Cardiac fibroblast (primary cell): ENCODE measurements at places on chromosomes 2 and 18.

DNA sequence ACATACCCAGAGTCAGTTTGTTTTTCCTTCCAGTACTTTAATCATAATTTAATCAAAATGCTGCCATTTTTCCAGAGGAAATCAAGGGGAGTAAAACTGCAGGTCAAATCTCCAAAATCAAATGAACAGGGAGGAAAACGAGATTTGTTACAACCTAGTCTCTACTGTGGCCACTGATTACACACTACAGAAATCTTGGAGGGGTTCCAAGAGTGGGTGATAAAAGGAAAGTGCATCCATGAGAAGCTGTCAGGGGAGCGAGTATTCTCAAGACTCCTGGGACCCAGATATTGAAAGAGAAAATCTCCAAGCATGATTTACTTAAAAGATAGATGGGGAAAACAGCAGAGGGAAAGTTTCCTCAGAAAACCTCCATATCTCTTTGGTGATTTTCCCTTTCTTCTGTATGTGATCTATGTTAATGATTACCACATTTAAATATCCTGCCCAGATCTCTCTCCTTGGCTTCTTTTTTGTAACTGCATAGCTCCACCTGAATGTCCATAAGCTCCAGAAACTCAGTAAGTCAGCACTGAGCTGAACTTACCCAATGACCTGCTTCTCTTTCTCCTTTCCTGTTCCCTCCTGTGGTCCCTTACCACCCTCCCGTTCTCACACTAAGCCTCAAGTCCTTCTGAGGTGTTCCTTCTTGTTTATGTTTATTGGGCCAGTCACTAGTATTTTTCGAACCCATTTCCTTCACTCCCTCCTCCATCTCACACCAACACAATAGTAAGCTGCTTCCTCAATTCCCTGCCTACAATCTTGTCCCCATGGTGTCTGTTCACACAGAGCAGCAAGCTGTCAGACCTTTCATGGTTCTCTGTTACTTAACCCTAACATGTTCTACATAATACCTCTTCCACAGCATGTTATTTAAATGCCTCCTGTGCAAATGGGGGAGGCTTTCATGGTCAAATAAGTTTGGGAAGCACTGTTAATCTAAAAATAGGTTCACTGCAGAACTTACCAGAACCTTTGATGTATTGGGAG lies 73.9 kb upstream of the TWSG1 start:
- peak; percentile 10 for DNase-seq

- DNase-seq, result no peak
These were observed 1.5 kb downstream of the SOWAHC start for GRCh38 chr2:109615637-109616144.

DNA sequence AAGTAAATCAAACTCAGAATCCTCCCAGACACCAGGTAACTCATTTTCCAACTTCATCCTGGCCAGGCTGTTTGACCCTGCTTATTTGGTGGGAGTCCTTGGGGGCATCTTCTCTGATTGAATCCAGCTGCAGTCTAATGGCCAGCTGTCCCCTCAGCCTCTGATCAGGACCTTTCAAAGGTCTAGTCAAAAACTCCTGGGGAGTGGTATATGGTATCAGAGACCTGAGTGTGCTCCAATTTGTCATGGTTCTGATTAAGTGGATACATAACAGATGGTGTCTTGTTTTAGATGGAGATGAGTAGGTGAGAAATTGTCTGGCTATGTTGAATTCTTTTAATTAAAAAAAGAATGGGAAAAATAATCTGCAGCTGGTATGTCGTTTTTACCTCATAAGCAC lies 842.6 kb upstream of the ACVR2A start:
- no peak for DNase-seq

DNA sequence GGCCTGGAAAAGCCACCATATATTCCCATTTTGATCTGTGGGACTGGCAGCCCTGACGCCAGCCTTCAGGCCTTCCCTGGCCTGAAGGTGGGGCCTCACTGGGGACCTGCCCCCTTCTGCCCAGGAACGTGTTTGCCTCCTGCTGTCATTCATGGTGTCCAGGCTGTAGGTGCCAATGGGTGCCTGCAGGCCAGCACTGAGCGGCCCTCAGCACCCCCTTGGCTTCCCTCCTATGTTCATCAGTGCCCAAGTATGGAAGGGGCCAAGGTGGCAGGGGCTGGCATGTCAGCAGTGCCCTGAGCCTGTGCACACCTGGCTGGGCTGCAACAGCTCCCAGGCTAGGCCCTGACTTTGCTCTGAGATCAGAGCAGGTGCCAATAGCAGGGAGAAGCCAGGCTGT lies 800.3 kb upstream of the RAB6C start:
- DNase-seq, result no peak

DNA sequence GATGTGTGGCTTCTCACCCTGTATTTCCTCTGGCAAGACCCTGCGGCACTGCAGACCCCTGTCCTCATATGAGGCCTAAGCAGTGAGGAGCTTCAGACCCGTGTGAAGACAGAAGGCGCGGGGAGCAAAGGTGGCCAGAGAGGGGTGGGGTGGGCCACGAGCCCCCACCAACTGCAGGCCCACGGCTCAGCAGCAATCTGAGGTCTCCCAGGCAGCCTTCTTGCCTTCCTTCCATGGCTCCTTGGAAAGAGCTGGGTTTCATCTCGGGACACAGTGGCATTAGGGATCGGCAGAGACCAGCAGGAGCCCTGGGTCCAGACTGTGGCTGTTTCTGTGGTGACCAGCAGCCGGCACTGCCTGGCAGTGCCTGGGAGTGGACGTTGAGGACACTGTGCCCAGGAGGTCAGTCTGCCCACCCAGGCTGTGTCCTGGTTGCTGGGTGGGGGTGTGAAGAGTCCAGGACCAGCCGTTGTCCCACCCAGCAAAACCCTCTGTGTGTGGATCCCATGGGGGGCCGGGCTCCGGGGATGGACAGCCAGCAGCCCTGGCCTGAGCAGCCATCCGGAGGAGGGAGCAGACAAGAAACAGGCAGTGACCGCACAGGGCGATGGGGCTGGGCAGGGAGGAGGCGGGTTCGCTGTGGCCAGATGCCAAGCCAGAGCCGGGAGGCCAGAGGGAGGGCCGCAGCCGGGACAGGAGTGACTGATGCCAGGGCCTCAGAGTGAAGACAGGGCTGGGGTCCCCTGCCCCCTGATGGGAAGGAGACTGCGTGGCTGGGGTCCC lies 73.8 kb downstream of the RRM2 start:
- peak; percentile 39 for DNase-seq

DNA sequence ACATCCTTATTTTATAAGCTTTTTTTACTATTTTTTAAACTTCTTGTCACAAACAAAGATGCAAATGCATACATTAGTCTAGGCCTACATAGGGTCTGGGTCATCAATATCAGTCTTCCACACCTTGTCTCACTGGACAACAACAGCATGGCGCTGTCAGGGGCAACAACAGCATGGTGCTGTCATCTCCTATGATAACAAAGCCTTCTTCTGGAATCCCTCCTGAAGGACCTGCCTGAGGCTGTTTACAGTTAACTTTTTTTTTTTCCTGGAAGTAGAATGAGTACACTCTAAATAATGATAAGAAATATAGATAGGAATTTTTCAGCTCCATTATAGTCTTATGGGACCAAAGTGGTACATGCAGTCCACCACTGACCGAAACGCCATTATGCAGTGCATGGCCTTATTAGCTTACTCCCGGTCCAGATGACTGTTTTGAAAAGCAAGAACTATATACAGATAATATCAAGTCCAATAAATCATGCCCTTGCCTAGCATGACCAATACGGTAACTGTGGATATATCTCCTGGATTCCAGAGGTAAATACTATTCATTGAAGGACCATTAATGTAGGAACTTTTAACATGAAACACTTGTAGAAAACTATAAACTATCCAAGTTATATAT lies 38.4 kb downstream of the TCF4 start:
- DNase-seq, result no peak

DNA sequence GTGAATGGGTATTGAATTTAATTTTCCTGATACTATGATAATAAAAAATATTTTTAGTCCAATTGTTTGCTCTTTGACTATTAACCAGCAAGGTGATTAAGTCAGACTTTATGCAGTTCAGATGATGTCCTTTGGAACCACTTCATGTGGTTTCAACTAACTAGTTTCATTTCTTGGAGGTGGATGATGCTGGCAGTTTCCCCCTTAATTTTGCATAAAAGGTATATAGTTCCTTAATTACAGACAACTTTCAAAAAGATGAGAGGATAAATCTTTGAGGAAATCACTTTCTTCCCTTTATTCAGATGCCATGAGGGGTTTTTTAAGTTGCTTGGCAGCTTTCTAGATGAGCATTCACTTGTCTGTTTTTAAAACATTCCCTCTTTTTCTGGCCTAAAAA lies 223.1 kb downstream of the PHLPP1 start:
- no peak for DNase-seq

GRCh38 chr2:217220228-217221013 lies 360.6 kb upstream of the TNP1 start:
- DNase-seq, result peak; percentile 70

DNA sequence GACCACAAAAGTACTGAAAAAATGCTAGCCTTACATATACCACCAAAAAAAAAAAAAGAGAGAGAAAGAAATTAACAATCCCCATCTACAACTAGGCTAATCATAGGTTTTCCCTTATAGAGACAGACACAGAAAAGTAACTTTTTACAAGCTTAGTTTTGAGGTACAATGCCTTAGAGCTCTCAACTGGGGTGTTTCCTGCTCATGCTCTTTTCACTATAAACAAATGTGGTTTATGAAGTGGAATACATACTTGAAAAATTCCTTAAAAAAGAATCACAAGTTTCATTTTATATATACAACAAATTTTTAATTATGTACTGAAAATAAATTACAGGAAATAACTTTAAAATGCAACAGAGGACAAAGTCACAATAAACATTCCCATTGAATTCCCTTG lies 82.5 kb downstream of the ATL2 start:
- no peak for DNase-seq

DNA sequence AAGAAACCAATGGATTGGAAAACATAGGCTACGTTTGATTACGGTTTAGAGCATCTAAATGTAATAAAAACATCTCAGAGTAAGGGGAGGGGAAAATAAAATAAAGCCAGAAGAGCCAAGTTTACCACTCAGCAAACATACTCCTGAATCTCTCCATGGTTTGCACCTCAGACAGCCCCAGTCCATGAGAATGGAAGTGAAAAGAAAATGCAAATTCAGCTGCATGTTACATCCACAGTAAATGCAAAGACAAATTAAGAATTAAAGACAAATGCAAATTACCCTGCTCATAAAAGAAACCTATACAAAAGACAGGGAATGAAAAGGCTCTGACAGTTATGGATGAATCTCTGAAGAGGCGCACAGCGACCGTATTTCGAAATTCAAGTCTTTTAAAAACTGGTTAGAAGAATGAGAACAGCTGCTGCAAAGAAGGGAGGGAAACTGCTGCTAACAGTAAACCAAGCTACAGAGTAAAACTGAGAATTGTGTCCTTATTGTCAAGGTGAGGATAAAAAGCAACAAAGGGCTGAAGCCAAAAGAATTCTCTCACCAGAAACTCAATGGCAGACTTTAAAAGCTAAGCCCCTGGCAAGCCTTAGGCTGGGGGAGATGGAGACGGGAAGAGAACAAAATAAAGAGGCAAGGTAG lies 197.9 kb upstream of the ACVR2A start:
- no peak for DNase-seq

DNA sequence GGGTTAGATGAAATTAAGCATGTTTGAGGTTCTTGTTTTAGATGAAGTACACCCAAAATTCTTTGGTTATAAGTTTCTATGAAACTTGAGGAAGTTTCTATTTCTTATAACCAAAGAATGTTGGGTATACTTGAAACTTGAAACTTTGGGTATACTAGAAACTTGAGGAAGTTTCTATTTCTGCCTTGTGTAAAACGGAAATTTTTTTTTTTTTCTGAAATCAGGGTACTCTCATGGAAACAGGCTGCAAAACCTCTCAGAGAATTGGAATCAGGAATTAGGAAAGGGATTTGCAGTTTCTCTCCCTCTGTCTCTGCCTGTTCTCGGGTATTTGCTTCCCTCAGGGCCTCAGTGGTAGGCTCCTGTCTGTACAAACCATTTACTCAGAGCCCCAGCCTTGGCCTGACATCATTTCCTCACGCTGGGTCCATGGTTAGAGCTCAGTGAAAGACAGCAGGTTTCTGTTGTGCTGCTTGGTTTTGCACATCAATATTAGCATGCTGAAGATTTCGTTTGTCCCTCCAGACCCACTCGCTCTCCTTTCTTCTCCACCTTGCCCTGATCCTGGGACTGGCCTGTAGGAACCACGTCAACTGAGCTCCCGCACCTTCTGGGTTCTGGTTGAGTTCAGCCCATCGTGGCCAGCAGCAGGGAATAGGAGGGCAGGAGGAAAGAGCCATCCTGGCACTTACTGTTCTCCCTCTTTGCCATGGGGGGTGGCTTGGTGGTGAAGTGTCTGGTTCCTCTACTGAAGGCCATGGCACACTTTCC lies 106.4 kb downstream of the POLR1A start:
- peak; percentile 56 for DNase-seq

DNA sequence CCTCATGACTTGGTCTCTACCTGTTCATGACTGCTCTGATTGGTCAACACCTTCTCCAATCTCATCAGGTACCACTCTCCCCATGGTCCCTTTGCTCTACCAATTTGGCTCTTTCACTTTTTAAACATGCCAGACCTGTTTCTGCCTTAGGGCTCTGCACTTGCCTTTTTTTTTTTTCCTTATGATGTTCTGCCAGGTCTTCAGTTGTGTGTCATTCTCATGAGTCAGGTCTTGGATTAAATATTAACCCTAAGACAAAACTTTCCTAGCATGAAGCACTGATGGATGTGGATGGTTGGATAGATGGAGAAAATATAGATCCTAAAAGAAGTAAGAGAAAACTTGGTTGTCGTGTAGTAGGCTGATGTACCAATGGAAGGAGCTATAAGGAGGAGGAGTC lies 219.3 kb downstream of the TTC32 start:
- DNase-seq, result peak; percentile 18

DNA sequence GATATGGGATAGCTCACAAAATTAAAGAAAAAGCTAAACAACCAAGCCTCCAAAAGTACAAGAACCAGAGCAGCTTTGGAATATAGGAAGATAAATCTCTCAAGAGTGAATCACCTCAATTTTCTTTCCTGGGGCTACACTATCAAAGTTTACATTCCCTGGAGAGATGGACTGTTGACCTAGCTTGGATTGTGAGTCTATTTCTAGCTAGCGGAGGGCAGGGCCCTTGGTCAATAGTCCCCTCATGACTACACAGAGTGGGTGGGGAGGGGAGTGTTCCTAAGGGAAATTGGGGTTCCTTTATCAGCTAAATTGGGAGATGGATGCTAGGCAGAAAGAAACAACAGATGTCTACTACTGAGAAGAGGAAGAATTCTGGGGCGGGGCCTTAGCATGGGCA lies 29.9 kb upstream of the EIF2AK3 start:
- peak; percentile 20 for DNase-seq

DNA sequence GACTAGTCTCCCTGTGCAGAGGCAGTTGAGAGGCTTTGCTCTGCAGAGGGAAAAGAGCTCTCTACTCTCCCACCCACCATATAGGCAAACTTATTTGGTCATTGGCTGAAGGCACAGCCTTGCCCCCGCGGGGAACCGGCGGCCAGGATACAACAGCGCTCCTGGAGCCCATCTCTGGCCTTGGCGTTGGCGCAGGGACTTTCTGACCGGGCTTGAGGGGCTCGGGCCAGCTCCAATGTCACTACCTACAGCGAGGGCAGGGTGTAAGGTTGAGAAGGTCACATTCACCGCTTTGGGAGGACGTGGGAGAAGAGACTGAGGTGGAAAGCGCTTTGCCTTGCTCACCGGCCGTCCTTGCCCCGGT lies 2.2 kb downstream of the ONECUT2 start:
- DNase-seq, result no peak

- DNase-seq, result no peak
These were observed 270.0 kb downstream of the CYRIA start for GRCh38 chr2:16395601-16396000.

GRCh38 chr2:45816272-45816671 lies 164.8 kb downstream of the PRKCE start:
- peak; percentile 40 for DNase-seq
